SJSA1 (cell line): ENCODE measurements at places on chromosomes 6 and 20. TPM values are rescaled to one million over a fixed set of nuclear protein-coding genes. Genes with fewer than 3 reads are reported as not detected.

- no peak for DNase-seq
- peaks cover 11% of the 10 kb centered on the region for H3K4me1 ChIP-seq
- no peak overlapping the region for H3K27ac ChIP-seq
- H3K27me3 ChIP-seq = no peaks in the 10 kb centered on the region
- H3K4me3 ChIP-seq = no peak overlapping the region
Measured at GRCh38 chr6:158780246-158780884, 38.8 kb downstream of the EZR start.

DNA sequence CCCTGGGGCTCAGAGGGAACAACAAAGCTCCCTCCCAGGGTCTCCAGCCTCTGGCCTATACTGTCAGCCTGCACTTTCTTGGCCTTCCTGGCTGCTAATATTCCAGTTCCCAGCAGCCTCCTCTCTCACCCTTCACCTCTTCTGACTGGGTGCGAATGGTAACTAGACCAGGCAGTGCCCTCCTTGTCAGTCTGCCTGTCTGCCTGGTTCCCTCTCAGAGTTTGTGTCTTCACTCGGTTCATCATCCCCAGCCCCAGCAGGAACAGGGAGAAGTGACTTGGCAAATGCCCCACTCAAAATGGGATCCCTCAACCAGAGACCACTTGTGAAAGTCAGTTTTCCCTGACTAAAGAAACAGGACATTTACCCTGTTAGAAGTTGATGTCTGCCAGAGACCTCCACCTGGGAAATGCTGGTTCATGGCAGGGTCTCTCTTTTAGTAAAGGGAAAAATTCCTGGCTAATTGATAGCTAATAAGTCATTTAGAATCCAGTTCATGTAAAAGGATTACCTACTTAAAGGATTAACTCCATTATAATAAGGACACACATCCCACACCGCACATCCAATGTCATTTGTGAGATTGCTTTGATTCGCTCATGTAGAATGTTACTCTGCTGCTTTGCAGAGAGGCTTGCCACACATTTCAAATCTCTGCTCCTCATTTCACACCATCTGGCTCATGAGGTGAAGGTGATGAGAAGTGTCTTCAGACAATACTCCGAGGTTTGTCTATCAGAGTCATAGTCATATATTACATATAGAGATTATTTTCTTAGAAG lies 18.6 kb upstream of the MICB start:
- H3K4me1 ChIP-seq = no peaks in the 10 kb centered on the region
- H3K27ac ChIP-seq = no peak overlapping the region
- H3K36me3 ChIP-seq = peaks cover 20% of the 10 kb centered on the region
- H3K4me3 ChIP-seq = no peak overlapping the region
- DNase-seq = no peak
- no peaks in the 10 kb centered on the region for H3K27me3 ChIP-seq

SLC17A2 gene
- total RNA-seq = not detected in 2 replicates

DNA sequence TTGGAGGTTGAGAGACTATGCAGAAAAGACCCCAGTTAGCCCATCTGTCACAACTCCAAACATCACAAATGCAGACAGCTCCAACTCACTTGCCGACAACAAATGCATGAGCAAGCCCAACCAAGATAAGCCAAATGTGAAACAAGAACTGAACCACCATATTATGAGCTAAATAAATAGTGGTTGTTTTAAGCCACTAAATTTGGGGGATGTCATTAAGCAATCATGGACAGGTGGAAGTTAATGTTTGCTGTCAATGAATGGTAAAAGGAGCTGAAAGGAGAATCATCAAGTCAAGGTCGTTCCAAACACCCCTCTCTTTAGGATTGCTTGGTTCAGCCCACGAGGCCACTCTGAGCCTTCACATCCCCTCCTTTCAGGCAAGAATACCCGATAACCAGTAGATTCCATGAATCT lies 71.2 kb upstream of the PLCB4 start:
- no peaks in the 10 kb centered on the region for H3K27me3 ChIP-seq
- H3K27ac ChIP-seq = no peak overlapping the region
- no peaks in the 10 kb centered on the region for H3K4me1 ChIP-seq

MLN gene
- not detected in 2 replicates for total RNA-seq

MACROD2 gene
- not detected in 2 replicates for total RNA-seq

DNA sequence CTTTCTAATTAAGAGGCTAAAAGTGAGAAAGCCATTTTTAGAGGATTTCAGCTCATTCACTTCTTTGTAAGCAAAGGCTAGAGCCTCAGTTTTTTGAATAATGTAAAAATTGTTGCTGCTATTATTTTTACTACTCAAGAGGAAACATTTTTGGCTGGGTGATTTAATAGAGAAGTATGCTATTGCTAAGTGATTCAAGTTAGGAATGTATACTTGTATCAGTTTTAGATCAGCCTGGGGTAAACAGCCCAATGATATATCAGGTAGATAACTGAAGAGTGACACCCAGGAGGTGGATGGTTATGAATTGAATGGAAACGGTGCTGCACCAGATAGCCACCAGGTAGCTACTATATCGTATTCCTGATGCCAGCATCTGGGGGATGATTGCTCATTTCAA lies 9.2 kb downstream of the QKI start:
- H3K4me3 ChIP-seq = no peak overlapping the region
- H3K27ac ChIP-seq = no peak overlapping the region
- H3K36me3 ChIP-seq = no peaks in the 10 kb centered on the region
- no peak for DNase-seq
- no peaks in the 10 kb centered on the region for H3K27me3 ChIP-seq

C20orf204 gene
- total RNA-seq = 0.24 and 0.94 TPM in 2 replicates

DNA sequence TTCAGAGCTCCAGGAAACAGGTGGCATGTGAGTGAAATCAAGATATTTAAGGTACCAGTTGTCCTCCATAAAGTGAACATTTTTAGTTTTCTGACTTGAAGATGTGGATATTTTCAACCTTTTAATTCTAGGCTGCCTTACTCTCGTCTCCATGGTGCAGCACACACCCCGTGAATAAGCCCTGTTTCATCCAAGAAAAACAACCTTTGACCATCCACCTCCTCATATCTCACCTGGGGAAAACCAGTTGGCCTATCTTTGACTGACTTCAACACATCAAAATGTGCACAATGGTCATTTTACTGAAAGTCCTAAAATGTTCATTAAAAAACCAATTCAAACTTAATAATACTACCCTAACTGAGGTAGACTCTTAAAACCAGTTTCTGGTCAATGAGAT lies 73.8 kb upstream of the CD2AP start:
- H3K27ac ChIP-seq = no peak overlapping the region
- no peak for DNase-seq
- H3K27me3 ChIP-seq = no peaks in the 10 kb centered on the region
- H3K4me3 ChIP-seq = no peak overlapping the region

- no peak overlapping the region for H3K4me3 ChIP-seq
- H3K36me3 ChIP-seq = no peaks in the 10 kb centered on the region
- DNase-seq = no peak
- no peaks in the 10 kb centered on the region for H3K4me1 ChIP-seq
- no peaks in the 10 kb centered on the region for H3K27me3 ChIP-seq
- H3K27ac ChIP-seq = no peak overlapping the region
Measured at GRCh38 chr6:6179858-6180623, 140.4 kb downstream of the F13A1 start.

- DNase-seq = no peak
- H3K36me3 ChIP-seq = no peaks in the 10 kb centered on the region
- H3K27me3 ChIP-seq = 0 out of 2 replicates have a peak, but pooled peaks cover 2% of the 10 kb centered on the region
- no peaks in the 10 kb centered on the region for H3K4me1 ChIP-seq
Measured at GRCh38 chr6:145609521-145609920, 125.8 kb downstream of the EPM2A start.

DSN1 gene
- 34.1 and 34.7 TPM in 2 replicates for total RNA-seq

SYNE1 gene
- total RNA-seq = 28.7 and 53.6 TPM in 2 replicates
